ENCODE measurements at places on chromosomes 3 and 15. TPM values are rescaled to one million over a fixed set of nuclear protein-coding genes. Genes with fewer than 3 reads are reported as not detected.

Gene SI
- not detected for polyA plus RNA-seq

Gene VGLL3
- 71.4 TPM for polyA plus RNA-seq

Gene ATOSA
- 13.2 TPM for polyA plus RNA-seq

Gene SMAD6
- 13.6 TPM for polyA plus RNA-seq

- no peak for DNase-seq
These were observed 29.5 kb downstream of the RTP3 start for GRCh38 chr3:46527239-46527638.

All from IMR-90 (cell line).